ENCODE measurements at places on chromosomes 2 and 18.

DNA sequence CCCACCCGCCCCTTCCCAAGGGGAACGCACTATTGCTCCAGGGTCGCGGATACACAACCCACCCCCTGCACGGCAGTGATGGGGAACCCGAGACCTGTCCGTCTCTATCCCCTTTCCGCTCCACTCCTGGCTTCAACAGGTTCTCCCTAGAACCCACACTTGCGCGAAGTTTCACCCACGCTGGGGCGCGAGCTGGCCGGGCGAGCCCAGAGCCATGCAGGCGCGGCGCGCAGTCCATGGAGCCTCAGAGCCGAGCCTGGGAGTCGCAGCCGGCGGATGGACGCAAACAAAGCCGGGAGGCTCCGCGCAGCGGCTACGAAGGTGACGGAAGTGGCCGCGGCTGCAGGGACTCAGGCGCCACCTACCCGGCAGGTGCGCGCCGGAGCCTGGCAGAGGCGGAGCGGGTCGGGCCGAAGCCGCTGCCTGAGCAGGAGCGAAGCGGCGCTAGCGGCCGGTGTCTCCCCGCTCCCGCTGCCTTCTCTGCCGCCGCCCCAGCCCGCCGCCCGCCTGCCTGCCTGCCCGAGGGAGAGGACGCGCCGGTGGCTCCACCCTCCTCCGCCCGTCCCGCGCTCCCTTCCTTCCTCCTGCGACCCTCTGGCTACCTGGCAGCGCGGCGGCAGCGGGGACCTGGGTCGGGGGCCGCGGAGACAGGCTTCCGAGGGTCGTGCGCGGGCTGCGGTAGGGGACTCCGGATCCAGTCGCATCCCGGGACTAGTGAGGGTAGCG is 14.0 kb downstream of the ALPG start:
- DNase-seq = no peak

- peak; percentile 72 for DNase-seq
These were observed 906.1 kb downstream of the SLC4A3 start for GRCh38 chr2:220533485-220533884.

DNA sequence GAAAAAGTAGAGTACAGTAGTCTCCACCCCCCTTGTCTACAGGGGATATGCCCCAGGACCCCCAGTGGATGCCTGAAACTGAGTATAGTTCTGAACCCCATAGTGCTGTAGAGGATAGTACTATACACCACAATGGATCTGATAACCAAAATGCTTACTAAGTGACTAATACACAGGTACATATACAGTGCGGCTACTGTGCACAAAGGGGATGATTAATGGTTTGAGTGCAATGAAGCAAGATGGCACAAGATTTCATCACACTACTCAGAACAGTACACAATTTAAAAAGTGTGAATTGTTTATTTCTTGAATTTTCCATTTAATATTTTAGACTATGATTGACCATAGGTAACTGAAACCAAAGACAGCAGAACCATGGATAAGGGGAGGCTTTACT is 446.9 kb upstream of the NRP2 start:
- DNase-seq = peak; percentile 24

DNA sequence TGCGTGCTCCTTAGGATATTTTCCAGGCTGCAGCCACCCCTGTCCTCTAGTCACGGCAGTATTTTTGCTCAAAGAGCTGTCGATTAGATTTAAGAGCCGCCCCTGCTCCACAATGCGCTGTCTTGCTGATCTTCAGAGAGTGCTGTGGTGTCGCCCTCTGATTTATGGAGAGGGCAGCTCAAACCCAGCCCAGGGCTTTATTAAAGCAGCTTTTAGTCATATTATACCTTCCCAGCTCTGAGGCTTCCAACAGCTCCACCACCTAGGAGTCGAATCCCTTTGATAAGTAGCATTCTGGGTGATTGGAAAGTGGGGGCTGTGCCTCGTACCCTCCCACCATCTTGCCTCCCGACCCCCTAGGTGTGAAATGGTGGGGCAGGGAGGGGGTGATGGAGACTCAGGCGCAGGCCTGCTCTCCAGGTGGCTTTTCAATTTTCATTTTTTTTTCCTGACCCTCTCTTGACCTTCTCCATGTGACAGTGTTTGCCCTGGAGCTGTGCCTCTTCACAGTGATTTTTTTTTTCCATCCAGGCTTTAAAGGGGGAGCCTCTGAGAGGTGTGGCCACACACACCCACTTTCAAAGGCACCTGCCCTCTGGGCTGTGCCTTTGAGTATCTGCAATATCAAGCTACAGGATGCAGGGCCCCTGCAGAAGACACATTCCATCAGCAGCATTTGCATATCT is 53.1 kb upstream of the NRP2 start:
- no peak for DNase-seq

DNA sequence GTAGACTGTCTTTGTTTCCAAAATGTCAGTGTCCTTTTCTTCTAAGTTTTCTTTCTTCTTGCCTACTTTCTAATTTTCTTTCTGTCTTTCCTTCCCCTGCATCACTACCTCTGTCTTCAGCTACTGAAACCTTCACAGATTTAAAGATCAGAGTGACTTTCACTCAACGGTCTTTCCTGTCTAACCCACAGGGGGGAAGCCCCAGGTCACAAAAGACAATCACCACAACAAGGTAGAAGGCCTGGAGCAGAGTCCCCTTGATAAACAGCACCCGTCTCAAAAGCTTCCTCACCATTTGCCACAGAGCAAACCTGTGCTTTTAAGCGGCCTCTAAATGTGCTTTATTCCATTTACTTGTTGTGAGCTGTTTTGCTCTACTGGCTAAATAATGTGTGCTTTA is 665.4 kb downstream of the BCL11A start:
- no peak for DNase-seq

GRCh38 chr18:45854036-45854586 is 28.6 kb downstream of the SIGLEC15 start:
- DNase-seq = no peak

GRCh38 chr2:149080099-149080498 is 41.6 kb downstream of the LYPD6B start:
- no peak for DNase-seq

DNA sequence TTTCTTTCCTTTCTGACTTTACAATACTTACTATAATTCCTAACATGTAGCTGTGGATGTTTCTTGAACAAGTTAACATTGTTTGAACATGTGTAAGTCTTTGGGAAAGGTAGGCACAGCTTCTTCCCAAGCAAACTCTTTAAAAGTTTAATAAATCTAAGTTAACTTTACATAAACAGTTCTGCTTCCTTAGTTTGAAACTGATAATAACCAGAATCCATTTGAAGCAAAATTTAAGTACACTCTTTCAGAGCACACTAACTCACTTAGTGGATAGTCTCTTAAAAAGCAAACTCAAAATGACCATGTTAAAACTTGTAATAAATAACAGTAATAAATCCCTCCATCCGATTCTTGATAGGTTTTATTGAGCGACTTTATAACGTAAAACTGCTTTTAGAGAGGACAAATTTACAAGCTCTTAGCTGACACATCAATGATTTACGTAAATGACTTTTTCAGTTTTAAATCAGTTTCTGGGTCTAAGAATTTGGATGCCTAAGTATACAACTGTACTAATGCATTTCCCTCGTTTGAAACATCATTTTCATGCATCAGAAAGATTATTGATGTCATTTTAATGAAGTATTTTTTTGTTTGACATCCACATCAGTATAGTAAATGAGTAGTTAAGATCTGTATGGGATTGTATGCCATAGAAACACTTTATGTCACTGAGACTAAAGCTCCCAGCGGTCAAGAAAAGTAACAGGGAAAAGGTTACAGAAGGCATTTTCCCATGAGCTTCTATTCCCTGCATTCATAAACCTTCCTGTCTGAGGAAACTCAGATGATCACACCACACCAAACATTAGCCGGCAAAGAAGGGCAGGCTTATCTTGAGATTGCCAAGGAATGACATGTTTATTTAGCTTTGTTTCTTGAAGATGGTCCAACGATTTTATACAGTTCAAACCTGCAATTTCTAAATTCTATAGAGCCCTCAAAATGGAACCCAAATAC is 67.5 kb downstream of the PDE1A start:
- DNase-seq = no peak

DNA sequence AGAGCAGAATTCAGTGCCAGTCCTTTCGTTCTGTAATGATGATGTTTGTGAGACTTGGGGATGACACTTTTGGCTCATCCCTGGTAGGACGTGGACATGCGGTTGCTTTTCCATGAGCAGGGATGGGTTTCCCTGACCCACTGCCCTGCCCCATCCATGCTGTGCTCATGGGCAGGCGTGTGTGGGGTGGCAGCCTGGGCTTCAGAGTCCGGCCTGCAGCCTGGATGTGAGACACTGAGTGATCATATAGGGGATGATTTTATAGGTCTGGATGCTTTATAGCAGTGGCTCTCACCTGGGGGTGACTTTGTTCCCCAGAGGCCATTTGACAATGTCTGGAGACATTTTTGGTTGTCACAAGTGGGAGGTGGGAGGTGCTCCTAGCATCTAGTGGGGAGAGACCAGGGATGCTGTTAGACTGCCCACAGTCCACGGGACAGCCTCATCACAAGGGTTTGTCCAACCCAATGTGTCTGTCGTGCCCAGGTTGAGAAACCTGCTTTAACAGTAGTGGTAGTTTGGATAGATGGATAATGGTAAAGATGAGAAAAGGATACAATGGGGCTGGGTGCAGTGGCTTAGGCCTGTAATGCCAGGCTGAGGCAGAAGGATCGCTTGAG is 38.9 kb downstream of the LDLRAD4 start:
- DNase-seq = no peak

DNA sequence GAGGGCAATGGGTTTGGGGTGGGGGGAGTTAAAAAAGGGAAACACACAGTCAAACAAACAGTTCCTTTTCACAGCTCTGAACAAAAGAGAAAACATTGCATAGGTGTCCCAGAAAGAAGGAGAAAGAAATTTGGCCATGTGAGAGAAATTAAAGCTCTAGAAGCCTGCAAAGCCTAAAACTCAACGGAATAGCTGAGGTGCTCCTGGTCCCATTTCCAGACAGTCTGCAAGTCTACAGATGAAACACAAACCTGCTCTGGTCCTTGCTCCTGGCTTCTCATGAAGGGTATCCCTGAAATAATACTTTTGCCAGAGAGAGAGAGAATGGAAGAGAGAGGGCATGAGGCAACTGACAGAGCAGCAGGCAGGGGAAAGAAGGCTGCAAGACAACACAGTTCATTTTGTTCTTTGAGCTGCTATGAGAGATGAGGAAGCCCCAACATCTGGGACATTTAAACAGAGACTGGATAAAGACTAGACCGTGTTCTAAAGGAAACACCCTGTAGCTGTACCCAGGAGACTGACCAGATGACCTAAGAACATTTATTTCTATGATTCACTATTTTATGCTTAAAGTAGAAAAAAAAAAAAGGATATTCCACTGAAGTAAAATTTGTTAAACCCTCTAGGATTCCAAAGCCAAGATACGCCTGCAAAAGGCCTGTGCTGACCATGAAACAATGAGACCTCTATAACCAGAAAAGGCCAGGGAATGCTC is 57.3 kb upstream of the CYP26B1 start:
- no peak for DNase-seq

- peak; percentile 73 for DNase-seq
These were observed 278.2 kb upstream of the COL3A1 start for GRCh38 chr2:188695953-188696352.

DNA sequence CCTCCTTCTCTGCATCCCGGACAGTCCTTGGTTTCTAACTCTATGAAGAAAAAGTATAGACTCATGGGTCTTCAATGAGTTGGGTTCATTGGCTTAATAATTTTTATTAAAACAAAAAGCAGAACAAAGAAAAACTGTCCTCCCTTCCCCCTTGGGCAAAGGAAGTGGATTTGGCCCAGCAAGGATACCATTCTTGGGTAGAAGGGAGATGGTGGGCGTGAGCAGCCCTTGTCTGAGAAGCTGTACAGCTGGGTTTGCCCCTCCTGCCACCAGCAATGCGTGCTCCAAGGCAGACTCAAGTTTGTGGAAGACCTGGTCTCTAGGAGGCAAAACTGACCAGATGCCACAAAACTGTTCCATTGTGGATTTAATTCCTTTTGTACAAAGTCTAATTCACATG is 12.7 kb downstream of the PCARE start:
- DNase-seq = no peak

GRCh38 chr2:69221960-69222751 is 164.9 kb downstream of the GFPT1 start:
- peak; percentile 31 for DNase-seq

- no peak for DNase-seq
These were observed 35.4 kb downstream of the NTSR2 start for GRCh38 chr2:11634584-11634983.

DNA sequence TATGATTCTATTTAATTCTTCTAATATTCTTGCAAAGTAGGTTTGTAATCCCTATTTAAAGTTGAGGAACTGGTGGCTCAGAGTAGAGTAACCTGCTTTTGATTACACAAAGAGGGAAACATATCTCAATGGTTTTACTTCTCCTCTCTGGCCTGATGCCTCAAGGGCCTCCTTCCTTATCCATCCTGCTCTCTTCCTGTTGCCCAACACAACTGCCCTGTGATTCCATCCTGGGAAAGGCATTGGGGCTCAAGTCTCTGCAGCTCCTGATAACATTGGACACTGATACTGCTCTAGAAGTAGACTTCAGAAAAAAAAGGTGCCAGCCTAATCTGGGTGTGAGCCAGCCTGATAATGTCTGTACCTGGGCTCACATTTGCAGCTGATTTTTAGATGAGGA is 75.8 kb downstream of the RDH14 start:
- DNase-seq = no peak

GRCh38 chr18:39037925-39038324 is 1472.3 kb upstream of the CELF4 start:
- DNase-seq = no peak

GRCh38 chr2:172929644-172930043 is 146.0 kb upstream of the MAP3K20 start:
- DNase-seq = no peak

GRCh38 chr2:100802066-100802465 is 17.9 kb upstream of the NPAS2 start:
- peak; percentile 28 for DNase-seq

DNA sequence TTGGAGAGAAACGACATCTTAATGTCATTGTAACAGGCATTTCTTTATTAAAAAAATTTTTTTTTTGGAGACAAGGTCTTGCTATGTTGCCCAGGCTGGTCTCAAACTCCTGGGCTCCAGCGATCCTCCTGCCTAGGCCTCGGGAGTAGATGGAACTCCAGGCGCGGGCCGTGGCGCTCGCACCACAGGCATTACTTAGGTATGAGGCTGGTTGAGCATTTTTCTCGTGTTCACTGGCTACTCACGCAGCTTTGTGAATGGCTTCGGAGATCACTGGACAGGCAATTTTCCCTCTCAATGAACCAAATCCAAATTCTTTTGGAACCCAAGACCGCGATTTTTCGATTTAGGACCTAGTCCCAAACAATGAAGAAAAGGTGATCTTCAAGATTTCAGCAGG is 795 bp upstream of the TCF7L1 start:
- no peak for DNase-seq
